Activated CD4-positive, alpha-beta T cell treated with anti-CD3 and anti-CD28 coated beads for 24 hours (primary cell): ENCODE measurements at places on chromosomes 1 and 21.

- DNase-seq = no peak
These were observed 6.5 kb downstream of the SDF4 start for GRCh38 chr1:1225238-1225845.

DNA sequence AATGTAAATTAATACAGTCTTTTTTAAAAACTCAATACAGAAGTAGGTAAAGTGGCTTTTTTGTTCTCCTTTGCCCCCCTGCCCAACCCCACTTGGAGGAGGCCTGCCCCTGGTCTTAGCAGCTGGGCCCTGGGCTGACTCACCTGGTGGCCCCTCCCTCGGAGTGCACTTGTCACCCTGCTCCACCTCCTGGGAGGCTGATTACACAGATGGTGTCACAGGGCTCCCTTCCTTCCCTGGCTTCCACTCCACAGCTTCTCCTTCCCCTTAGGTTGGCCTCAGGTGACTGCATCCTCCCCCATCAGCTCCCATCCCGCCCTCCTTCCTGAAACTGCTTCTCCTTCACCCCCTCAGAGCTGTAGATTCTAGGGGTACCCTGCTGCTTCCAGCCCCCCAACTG is 11.7 kb upstream of the CAPN9 start:
- no peak for DNase-seq

- no peak for DNase-seq
These were observed 20.0 kb upstream of the BCAR3 start for GRCh38 chr1:93701629-93702028.

- DNase-seq = no peak
These were observed 12.1 kb downstream of the SLFNL1 start for GRCh38 chr1:41009466-41009865.

DNA sequence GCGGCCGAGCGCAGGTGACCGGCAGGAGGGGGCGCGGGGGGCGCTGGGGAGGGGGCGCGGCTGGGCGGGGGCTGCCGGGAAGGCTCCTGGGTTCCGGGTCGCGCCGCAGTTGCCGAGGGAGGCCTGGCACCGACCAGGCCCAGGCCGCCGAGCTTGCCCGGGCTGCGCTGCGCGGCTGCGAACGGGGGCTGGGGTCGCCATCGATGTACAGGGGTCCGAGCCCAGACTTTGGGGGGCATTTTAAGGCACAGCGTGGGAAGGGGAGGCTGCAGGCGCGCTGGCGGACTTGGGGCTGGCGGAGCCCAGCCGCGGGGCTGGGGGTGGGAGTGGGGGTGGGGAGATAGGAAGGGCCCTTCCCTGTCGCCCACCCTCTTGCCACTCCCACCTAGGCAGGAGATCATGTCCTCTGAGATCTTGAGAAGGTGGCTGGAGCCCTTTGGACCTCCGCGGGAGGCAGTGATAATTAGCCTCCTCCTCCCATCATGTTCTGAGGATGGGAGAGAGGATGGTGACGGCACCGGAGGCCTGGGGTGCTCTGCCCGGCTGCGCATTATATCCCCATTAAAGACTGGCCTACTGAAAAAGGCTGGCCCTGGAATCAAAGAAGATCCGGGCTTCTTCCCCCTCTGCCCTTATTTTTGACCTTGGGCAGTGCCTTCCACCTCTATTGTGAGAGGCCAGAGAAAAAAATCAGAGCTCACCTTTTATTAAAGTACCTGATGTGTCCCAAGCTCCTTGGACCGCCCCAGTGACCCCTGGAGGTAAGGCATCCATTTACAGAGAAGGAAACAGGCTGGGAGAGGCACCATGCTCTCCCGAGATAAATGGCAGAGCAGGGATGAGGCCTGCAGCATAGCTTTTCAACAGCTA is 497 bp downstream of the FBXO44 start:
- DNase-seq = no peak

DNA sequence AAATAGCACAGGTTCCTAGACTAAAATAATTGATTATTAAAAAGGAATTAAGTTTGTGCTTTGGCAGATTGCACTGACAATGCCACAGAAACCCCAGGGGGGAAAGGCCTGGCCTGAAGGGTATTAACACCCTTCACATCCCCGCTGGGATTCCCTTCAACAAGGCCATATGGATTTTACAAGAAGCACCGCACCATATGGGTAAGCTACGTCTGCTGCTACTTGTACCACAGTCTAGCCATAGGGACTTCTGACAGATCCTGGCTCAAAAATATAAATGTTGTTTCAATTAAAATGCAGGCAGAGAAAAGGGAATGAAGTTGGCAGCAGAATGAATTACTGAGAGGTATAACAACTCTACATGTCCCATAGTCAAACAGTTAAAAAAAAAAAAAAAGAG is 101.0 kb downstream of the DENND1B start:
- DNase-seq = no peak

- DNase-seq = peak; percentile 32
These were observed 142.3 kb upstream of the EDN2 start for GRCh38 chr1:41626616-41627375.

DNA sequence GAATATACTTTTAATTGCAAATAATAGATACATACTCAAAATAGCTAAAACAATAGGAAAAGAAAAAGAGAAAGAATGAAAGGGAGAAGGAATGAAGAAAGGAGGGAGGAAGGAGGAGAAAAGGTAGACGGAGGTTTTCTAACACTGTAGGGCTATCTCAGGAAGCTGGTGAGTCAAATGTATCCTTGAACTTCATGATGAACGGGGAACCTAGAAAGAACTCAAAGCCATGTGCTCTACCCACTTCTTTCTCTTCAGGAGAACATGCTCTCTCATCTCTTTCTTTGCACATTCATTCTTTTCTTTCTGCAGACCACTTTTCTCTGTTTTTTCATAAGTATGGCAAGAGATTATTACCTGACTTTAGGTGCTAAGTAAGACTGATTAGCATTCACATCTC is 37.3 kb upstream of the ZNF644 start:
- DNase-seq = no peak

- DNase-seq = no peak
These were observed 1.9 kb downstream of the SORT1 start for GRCh38 chr1:109395602-109396512.

DNA sequence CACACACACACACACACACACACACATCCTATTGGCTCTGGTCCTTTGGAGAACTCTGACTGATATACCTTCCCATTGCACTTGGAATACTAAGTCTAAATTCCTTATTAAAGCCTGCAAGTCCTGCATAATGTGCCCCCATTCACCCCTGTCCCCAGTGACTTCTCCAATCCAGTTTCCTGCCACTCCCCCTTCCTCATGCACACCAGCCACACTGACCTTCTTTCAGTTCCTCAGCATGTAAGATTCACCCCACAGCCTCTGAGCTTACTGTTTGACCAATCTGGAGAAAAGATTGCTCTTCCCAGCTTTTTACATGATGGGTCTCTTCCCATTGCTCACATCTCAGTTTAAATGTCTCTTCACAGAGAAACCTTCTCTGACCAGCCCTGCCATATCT is 146.6 kb downstream of the TBX15 start:
- DNase-seq = no peak

- peak; percentile 65 for DNase-seq
These were observed 20.8 kb upstream of the MACF1 start for GRCh38 chr1:39183503-39184353.

GRCh38 chr1:85274969-85275453 is 1.4 kb downstream of the BCL10 start:
- DNase-seq = no peak

GRCh38 chr1:62926681-62927252 is 142.8 kb downstream of the ATG4C start:
- DNase-seq = no peak

- DNase-seq = no peak
These were observed 24.0 kb downstream of the EEIG2 start for GRCh38 chr1:108583757-108584427.

DNA sequence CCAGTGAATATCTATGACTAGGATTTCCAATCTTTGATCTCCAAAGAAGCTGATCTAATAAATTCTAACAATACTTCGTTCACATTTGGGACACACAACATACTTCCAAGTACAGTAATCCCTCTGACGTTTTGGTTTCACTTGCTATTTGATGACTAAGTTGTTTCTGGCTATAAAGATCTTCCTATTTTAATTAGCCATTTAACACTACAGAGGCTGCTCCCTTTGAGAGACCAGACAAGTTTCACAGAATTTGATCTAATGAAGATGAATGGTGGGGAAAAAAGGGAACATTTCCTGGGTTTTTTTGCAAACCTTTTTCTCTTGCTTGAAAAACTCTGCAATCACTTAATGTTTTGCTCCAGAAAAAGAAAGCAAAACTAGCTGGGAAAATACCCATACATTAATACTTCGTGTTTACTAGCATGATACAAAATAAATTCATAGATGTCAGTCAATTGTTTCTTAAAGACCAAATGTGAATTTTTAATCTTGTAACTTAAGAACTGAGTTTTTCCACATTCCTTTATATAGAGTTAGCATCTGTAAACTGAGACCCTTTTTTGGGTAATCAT is 28.0 kb upstream of the GLIS1 start:
- DNase-seq = no peak

DNA sequence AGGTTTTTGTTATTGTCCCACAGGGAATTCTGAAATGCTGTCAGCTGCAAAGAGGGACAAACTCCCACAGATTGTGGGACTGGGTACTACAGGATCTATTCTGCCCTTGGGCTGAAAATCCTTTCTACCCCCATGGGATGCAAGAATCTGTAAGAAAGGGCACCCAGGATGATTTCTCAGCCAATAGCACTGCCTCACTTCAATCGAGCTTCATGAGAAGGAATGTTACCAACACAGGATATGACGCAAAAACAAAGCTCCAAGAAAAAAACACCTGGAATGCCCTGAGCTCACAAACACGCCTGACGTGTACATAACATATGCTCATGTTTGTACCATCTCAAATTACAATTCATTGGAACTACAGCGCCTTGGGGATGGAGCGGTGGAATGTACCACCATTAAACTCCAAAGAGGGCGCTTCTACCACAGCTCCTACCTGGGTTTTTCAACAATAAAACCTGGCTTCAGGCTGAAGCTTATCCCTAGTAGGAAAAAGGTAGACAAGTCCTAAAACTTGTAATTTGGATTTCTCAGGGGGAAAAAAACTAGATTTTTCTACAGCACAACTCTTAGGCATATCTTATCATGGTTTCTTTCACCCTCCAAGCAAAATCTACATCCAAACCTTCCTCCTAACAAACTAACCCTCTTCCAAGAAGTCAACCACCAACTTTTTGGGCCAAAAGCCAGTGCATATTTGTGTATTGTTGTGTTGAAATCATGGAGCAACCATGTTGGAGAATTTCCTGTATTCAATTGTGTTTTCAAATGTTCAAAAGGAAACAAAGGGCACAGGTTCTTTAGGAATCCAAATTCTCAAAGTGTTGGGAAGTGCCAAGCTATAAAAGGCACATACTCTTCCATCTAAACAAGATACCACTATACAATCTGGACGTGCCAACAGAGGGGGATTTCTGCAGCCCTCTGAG is 78.9 kb downstream of the TGFBR3 start:
- DNase-seq = no peak

GRCh38 chr1:246367041-246367440 is 140.0 kb downstream of the SMYD3 start:
- no peak for DNase-seq

DNA sequence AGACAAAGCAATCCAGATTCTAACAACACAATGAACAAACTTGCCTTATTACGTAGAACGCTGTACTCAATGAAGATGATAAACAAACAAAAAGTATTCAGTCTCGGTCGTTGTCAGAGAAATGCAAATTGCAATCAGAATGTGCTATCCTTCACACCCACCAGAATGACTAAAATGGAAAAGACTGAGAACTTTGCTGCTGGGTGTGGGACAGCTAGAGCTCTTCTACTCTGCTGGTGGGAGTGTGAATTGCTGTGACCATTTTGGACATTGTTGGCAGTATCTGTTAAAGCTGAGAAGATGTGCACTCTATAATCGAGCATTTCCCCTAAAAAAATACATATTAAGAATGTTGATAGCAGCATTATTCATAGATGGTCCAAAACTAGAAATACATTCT is 111.4 kb downstream of the PEX14 start:
- DNase-seq = no peak

DNA sequence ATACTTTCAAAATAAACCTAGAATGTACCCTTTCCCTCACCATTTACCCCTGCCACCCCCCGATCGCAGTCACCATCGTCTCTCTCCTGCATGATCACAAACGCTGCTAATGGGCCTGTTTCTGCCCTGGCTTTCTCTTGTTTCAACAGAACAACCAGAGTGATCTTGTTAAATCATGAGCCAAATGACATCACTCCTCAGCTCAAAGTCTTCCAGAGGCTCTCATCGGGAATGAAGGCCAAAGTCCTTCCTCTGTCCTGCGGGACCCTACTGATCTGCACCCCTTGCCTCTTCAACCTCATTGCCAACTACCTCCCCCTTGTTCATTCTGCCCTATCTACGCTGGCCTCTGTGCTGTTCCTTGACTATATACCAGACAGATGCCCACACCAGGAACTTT is 39.4 kb upstream of the PTGFRN start:
- DNase-seq = no peak

DNA sequence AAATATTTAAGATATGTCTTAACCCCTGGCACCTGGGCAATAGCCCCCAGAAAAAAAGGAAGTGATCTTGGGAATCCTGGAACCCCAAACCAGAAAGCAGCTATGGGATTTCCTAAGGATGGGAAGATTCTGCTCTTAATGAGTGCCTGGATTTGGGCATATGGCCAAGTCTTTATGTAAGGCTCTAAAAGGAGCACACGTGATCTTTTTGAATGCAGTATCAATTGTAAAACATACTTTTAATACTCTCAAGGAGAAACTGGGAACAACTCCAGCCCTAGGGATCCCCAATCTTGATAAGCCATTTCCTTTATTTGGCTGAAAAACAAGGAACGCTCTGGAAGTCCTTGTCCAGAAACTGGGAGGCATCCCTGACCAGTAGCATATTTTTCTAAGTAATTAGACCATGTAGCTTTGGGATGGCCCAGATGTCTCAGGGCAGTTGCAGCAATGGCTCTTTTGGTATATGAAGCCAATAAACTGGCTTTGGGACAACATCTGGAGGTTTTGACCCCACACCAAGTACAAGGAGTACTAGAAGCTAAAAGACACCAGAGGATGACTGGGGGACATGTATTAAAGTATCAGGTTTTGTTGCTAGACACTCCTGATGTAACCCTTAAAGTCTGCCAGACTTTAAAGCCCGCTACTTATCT is 80.9 kb upstream of the KIAA0040 start:
- no peak for DNase-seq

DNA sequence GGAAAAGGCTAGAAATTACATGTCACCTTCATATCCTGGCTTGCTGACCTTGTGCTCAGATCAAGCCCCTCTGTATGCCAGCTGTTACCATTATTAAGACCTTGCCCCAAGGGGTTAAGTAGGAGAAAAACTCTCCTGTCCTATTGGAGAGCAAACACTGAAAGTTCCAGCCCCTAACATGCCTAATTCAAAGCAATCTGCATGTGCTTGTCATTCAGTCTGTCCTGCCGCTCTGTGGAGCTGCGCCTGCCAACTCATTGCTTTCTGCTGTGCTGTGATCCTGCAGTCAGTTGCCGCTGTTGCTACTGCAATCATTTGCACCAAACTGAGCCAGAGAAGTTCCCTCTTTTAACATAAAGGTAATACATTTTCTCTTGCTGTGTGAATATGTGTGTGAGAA is 113.4 kb downstream of the DISP1 start:
- DNase-seq = no peak
